ENCODE measurements at places on chromosomes 5 and 9.

DNA sequence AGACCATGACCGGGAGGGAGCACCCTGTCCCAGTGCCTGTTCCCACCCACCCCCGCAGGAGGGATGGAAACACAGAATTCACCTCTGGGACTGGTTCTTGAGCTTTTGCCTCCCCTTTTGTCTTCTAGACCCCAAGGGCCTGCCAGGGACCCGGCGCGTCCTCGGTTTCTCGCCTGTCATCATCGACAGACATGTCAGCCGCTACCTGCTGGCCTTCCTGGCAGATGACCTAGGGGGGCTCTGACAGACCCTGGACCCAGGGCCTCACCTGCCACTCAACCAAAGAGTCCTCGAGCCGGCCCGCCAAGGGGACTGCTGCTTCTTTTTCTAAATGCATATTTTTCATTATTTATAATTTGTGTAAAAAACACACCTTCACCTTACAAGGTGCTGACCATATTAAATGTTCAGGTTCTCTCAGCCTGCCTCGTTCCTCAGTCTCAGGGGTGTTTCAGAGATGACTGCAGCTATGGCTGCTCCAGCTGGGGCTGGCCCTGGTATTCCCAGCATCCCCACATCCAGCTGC lies 16.9 kb downstream of the CARD19 start:
- no peak for DNase-seq

DNA sequence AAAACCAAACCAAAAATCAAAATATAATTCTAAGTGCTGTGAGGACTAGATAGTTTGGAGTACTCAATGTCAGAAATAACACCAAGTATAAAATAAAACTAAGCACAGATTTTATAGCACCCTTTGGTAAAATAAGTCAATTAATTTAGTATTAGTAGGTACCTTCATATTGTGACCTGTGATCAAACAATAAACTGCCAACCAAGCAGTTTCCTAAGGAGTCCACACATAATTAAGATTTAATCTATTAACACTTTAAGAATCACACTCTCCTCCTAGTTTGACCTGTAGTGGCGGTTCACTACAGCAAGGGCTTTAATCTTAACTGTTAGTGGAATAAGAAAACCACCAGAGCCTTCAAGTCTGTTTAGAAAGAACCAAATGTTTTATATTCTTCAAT lies 2.8 kb downstream of the HNRNPK start:
- DNase-seq, result no peak

DNA sequence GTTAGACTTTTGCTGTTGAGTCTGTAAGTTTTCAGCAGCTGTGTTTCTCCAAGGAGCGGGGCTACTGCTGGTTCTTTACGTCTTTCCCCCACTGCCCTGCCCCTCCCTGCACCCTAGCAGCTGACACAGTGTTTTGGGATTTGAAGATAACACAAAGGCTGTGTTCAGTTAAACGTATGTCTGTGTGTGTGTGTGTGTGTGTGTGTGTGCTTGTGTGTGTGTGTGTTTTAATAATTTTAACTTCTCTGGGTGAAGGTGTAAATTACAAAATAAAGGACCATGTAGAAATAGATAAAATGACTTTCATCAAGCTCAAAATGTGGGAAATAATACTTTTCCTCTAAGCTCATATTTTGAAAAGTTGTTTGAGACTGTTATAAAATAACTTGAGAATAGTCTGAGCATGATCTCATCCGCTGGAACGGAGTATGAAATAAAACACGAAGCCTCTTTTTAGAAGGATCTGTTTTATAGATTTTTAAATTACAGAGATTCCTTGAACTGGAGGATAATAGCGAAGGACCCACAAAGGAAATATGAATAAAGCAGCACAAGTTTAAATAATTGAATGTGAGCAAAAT lies 10.9 kb downstream of the ABL1 start:
- no peak for DNase-seq

DNA sequence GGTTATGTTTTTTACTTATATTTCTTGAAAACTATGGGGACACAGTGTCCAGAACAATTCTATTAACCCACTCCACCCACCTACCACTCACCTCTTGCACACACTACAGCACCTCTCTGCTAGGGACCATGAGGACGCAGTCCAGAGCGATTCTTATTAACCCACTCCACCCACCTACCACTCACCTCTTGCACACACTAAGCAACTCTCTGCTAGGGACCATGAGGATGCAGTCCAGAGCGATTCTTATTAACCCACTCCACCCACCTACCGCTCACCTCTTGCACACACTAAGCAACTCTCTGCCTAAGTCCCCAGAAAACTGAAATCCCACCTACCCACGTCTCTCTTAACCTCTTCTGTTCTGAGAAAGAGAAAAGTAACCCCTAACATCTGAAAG lies 2.2 kb upstream of the SHROOM1 start:
- no peak for DNase-seq

- no peak for DNase-seq
Measured at GRCh38 chr5:133962801-133963476, 5.5 kb downstream of the C5orf15 start.

DNA sequence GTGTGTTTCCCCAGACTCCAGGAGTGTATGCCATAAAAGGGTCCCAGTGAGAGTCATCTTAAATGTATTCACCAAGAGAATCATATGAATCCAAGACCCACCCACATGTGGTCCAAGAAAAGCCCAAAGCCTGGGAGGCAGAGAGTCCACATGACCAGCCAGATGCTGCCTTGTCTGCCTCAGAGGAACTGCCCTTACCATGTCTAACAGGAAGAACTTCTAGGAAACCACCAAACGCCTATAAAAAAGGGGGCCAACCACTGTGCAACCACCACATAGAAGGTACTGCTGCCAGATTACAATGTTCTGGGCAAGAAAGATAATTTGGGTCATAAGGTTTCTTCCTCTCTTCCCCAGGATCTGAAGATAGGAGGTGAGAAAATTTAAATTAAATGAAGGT lies 129.8 kb upstream of the SLC24A2 start:
- DNase-seq, result no peak

- DNase-seq, result no peak
Measured at GRCh38 chr9:83138422-83139135, 75.6 kb upstream of the RASEF start.

DNA sequence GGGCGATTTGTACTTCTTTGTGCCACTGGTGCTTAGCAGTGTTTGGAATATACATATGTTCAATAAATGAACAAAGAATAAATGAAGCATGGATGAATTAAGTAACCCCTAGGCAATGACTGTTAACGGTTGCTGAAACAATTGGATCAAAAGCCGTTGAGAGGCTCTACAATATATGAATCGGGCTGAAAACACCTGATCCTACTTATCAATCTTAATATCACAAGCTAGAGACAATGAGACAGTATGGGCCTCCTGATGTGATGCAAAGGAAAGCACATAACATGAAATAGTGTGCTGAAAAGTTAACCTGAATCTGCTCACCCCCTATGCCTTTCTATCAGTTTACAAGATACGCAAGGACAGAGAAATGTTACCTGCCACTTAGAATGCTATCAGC lies 410.3 kb upstream of the RGMB start:
- no peak for DNase-seq

DNA sequence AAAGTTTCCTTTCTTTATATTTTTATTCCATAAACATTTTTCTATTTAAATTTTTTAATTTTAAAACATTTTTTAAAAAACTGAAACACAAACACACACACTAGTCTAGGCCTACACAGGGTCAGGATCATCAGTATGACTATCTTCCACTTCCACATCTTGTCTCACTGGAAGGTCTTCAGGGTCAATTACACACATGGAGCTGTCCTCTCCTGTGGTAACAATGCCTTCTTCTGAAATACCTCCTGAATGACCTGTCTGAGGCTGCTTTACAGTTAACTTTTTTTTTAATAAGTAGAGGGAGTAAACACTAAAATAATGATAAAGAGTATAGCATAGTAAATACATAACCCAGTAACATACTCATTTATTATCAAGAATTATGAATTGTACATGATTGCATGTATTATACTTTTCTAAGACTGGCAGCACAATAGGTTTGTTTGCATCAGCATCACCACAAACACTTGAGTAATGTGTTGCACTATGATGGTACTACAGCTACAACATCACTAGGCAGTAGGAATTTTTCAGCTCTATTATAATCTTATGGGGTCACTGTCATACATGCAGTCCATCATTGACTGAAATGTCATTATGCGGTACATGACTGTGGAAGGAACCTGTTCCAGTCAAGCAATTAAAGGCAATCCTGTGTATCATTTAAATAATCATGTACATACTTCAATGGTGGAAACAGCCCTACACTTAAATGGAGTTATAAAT lies 17.4 kb upstream of the CEP120 start:
- DNase-seq, result no peak

DNA sequence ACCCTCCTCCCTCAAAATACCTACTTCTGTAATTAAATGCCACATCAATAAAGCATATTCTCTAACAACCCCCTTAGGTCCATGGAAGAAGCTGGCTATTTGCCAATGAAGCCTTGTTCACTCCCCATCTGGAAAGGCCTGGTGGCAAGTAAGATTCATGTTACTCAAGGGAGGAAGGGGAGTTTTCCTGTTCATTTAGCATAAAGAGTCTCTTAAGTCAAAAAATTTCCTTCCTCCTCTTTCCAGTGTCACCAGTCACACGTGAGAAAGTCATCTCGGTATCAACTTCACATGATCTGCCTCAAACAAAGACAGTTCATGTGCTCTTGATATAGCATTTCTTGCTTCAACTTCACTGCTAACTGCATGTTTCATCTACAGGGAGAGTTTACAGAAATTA lies 32.7 kb upstream of the RIC1 start:
- no peak for DNase-seq

GRCh38 chr9:99353408-99353807 lies 131.3 kb downstream of the SEC61B start:
- no peak for DNase-seq

- DNase-seq, result no peak
Measured at GRCh38 chr5:38938424-38938823, 92.6 kb downstream of the OSMR start.

DNA sequence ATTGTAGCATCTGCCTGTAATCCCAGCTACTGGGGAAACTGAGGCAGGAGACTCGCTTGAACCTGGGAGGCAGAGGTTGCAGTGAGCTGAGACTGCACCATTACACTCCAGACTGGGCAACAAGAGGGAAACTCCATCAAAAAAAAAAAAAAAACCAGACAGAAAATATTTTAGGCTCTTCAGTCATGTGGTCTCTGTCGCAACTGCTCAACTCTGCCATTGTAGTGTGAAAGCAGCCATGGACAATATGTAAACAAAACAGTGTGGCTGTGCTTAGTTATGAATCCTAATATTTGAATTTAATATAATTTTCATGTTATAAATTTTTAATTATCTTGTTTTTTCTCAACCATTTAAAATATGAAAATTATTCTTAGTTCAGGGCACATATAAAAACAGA lies 38.4 kb downstream of the ZFAND5 start:
- no peak for DNase-seq

GRCh38 chr9:2217540-2217939 lies 202.4 kb downstream of the SMARCA2 start:
- no peak for DNase-seq

- no peak for DNase-seq
Measured at GRCh38 chr9:2012347-2012746, 2.8 kb upstream of the SMARCA2 start.

DNA sequence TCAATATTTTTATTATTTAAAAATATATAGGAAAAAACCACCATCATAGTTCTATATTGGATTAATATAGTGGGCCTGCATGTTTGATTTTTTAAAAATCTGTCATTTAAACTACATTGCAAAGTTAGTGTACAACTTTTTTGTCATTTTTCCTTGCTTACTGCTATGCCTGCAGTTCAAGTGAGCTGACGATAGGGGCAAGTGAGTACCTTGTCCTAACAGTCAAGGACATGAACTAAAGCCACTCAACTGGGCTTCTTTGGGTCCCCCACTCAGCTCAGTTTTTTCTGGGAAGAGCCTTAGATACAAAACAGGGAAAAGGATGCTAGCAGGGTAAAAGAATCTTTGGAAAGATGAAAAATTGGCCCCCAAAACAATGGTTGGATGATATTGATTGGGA lies 269.9 kb downstream of the MAN2A1 start:
- DNase-seq, result no peak

DNA sequence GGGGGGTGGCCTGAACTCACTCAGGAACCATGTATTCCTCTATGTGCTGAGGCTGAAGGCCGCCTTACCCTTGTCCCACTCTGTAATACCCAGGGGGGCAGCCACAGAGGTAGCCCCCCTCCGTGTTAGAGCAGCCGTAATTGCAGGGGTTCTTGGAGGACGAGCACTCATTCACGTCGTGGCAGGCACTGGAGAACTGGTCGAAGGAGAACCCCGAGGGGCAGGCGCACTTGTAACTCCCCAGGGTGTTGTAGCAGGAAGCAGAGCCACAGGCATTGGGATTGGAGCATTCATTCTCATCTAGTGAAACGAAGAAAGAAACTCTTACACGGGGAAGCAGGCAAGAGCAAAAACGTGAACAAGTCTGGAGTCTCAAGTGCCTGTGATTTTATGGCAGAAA lies 179.8 kb downstream of the SLC12A2 start:
- DNase-seq, result no peak

DNA sequence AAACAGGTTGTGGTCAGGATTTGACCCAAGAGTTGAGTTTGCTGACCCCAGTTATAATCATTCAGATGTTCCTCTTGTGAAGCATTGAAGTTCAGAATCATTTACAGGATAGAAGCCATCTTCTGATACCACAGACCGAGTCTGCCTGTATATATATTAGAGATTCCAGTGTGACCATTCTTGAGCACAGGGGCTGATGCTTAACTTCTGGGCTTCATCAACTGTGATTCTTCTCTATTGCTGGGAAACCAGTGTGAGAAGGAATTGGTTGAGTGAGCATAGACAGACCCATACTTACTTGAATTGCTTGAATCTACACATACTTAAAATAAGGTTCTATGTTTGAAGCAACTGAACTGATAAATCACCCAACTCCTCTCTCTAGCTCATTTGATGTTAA lies 27.9 kb upstream of the PCAT7 start:
- DNase-seq, result no peak

- DNase-seq, result no peak
Measured at GRCh38 chr5:37839407-37840052, at the start of gene GDNF. Gene GDNF, minus strand, starts transcription at chr5:37840041. Its CDS starts 5,245 bp downstream, at chr5:37834796.

- DNase-seq, result no peak
Measured at GRCh38 chr5:141697586-141697985, 15.6 kb upstream of the ARAP3 start.

- DNase-seq, result no peak
Measured at GRCh38 chr5:165076686-165077085, 1571.3 kb downstream of the MAT2B start.

DNA sequence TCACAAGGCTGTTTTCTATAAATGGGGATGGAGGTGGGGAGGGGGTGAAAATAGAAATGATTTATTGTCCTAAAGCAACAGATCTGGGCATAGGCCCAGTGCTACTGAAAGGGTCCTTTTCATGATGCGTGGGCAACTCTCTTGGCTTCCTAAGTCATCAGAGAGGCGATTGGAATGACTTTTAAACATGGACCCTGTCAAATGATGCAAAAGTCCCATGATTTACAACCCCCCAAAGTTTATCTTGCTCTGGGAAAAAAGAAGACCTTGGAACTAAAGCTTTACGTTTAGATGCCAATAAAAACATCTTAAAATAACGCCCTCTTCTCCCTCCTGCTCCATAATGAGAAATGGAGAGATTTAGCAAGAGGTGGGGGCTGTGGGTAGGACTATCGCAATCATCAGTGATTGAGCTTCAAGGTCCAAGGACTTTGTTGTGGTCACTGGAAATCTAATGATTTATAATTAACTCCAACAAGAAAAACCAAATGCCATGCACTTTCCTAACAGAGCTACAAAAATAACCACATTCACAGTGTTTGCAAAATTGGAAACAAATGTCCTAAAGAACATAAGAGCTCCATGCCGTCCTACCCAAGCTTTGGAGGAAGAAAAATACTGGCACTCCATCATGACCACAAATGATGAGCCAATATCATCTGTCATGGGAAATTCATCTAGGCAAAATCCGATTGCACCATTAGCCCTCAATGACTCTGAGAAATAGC lies 167.5 kb upstream of the CLINT1 start:
- no peak for DNase-seq
